Activated CD4-positive, alpha-beta T cell treated with anti-CD3 and anti-CD28 coated beads, Interleukin-2, Interleukin-4, amounts not matched to agents 100 ng/mL and 50 ng/mL, durations not matched to agents 16 hours and 8 hours (primary cell): ENCODE measurements at places on chromosomes 7 and 10.

DNA sequence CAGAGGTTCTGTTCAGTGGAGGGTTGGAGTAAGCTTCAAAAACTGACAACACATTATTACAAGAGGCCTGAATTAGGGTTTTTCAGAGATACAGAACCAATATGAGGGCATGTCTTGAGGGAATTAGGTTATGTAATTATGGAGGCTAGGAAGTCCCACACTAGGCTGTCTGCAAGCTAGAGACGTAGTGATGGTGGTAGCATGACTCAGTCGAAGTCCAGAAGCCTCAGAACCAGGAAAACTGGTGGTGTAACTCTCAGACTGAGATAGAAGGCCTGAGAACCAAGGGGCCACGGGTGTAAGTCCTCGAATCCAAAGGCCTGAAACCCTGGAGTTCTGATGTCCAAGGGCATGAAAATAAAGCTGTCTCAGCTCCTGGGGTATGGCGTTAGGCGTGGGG is 35.6 kb downstream of the ZNF518A start:
- no peak for DNase-seq

GRCh38 chr10:91924212-91925021 is 847 bp downstream of the BTAF1 start:
- no peak for DNase-seq

DNA sequence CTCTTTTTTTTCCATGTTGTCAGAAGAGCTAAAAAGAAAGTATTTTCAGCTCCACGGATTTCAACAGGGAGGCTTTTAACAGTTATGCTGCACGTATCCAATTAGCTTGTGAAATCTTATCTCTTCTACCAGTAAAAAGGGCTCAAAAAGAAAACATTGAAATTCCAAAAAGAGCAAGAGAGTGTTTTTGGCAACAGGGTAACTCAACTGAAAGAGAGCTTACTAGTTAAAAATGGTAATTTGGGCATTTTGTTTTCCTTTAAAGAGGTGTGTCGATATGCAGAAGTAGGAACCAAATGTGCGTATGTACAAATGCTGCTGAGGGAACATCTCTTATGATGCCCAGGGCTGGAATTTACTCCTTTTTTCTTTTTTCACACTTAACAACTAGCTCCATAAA is 292.8 kb downstream of the PRKG1 start:
- no peak for DNase-seq

GRCh38 chr10:52313933-52314821 is at the start of gene DKK1:
Gene DKK1, plus strand, starts transcription at chr10:52314281. Its CDS starts 154 bp downstream, at chr10:52314435.
- peak; percentile 14 for DNase-seq

GRCh38 chr7:24052572-24053260 is 231.3 kb upstream of the NPY start:
- peak; percentile 52 for DNase-seq

DNA sequence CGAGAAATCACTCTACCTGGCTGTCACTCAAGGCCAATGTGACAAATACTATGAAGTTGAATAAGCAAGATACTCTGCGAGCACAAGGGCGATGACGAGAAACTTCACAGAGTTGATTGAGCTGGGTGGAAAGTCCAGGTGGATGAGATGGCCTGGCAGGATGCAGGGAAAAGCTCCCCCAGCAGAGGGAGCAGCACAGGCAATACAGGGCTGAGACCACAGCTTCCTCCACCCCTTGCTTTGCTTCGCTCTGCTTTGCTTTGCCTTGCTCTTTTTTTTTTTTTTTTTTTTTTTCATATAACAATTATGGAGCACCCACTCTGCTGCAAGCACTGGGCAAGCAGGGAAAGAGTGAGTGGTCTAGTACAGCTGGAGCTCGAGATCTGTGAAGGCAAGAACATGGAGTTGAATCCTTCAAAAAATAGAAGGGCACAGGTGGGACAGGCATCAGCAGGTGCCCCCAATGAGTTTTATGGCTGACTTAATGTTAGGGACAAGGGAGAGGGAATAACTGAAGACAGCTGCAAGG is 88.3 kb downstream of the CABCOCO1 start:
- DNase-seq, result peak; percentile 80

DNA sequence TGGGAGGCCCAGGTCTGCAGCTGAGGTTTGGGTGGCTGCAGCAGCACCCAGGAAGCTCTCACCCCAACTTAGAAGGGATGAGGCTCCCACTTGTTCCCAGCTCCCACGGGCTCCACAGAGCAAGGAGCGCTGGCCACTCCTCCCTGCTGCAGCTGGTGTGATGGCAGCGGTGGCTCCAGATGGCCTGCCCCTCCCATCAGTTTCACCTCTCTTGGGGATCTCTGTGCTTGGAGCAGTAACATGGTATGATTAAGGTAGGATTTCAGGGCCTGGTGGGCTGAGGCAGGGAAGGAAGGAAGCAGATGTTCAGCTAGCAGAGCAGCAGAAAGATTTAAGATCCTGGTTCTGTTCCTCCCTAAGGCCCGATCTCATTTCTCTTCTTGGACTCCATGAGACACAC is 66.8 kb upstream of the KIF5B start:
- DNase-seq, result no peak
